ENCODE measurements at places on chromosomes 7 and 10. TPM values are rescaled to one million over a fixed set of nuclear protein-coding genes. Genes with fewer than 3 reads are reported as not detected.

PANK1 gene
- total RNA-seq: 4.8 TPM

ATOH7 gene
- not detected for total RNA-seq

DPP6 gene
- total RNA-seq: not detected

ANK3 gene
- 22.9 TPM for total RNA-seq

H2BK1 gene
- 0.83 TPM for total RNA-seq

DNA sequence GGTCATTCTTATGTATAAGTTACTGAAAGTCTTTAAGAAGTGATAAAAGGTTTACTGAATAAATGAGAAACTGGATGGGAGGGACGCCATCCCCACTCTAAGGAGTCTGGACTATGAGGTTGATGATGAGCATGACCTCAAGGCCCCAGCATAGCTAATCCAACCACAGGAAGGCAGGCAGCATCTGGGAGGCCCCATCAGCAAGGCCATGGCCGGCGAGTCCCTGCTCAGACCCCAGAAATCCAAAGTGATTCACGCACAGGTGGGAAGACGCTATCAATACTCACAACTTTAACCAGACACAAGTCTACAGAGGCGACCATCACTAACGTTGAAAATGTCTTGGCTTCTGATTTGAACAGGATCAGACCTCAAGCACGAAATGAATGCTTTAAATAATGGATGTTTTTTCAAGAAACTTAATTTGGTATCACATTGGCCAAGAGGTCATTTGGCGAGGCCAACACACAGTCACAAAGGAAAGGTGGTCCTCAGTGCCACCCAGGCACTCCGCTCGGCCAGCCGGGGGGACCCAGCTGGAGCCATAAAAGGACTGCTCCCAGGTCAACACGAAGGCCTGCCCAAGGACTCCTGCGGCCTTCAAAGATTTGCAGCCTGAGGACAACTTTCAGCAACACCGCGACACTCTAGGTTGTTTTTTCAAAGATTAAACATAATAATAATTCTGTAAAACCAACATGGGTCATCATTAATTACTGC lies 228.5 kb downstream of the PTPRN2 start:
- H3K4me1 ChIP-seq: no peaks in the 10 kb centered on the region
- no peak overlapping the region for H3K4me3 ChIP-seq
- H3K36me3 ChIP-seq: no peaks in the 10 kb centered on the region

DNA sequence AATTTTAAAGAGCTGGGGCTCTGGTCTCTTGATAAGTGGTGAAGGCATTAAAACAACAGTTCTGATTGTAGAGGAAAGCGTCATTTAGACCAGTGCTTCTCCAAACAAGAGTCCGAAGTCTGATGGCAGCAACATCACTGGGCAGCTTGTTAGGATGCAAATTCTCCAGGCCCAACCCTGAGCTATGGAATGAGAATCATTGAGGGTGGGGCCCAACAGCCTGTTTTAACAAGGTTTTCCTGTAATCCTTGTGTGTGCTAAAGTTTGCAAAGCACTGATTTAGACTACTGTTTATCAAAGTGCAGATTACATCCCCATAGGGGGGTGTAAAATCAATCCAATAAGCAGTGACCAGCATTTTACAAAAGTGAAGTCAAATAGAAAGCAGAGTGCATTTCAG lies 2.6 kb upstream of the ZNRF2 start:
- H3K4me3 ChIP-seq: no peak overlapping the region
- no peak overlapping the region for H3K27ac ChIP-seq
- no peak for DNase-seq
- no peaks in the 10 kb centered on the region for H3K27me3 ChIP-seq

DNA sequence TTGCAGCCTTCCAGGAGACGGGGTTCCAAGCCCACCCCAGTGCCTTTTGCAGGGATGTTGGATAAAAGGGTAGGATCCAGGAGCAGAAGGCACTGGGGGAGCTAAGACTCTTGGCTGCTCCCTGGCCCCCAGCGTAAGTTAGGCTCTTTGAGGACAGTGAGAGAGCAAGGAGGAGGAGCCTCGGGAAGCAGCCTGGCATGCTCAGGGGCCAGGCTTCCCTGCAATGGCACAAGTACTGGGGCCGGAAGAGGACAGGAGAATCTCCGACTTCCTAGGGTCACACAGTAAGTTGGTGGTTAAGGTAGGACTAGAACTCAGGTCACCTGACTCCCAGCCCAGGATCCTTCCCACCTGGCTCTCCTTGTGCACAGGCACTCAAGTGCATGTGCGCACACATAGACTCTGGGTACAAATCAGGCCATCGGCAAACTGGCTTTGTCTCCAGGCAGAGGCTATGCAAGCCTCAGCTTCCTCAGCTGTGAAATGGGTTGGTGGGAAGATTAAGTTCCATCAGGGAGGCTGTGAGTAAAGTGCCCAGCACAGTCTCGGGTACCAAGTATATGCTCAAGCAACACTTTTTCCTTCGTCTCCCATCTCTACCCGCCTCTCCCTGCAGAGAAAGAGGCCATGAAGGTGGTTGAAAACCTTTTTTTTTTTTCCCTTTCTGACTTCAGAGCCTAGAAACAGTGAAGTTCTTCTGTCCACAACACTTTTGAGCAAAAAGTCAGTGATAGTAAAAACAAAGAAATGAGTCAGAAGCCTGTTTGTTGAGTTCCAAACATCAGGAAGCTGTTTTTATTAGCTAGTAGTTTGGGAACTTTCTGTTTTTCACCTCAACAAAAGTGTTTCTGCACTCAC lies 79.1 kb downstream of the NEURL1 start:
- DNase-seq: no peak
- no peak overlapping the region for H3K4me3 ChIP-seq
- H3K4me1 ChIP-seq: peaks cover 2% of the 10 kb centered on the region
- H3K27ac ChIP-seq: no peak overlapping the region
- H3K27me3 ChIP-seq: peaks cover 8% of the 10 kb centered on the region

GRCh38 chr10:79320820-79321493 lies 26.3 kb upstream of the PPIF start:
- no peak overlapping the region for H3K4me3 ChIP-seq
- no peak for DNase-seq
- peaks cover 3% of the 10 kb centered on the region for H3K27me3 ChIP-seq

- peak; percentile 95 for DNase-seq
- peaks cover 13% of the 10 kb centered on the region for H3K27me3 ChIP-seq
- H3K4me3 ChIP-seq: peak overlapping the region; percentile 41
- peaks cover 11% of the 10 kb centered on the region for H3K4me1 ChIP-seq
- H3K36me3 ChIP-seq: no peaks in the 10 kb centered on the region
- peak overlapping the region; percentile 51 for H3K27ac ChIP-seq
Observed at GRCh38 chr10:97869091-97870042, 19.7 kb downstream of the GOLGA7B start.

GRCh38 chr7:17554341-17555015 lies 256.0 kb downstream of the AHR start:
- no peak overlapping the region for H3K4me3 ChIP-seq
- H3K27me3 ChIP-seq: peaks cover 1% of the 10 kb centered on the region
- no peak overlapping the region for H3K27ac ChIP-seq
- no peak for DNase-seq
- H3K36me3 ChIP-seq: no peaks in the 10 kb centered on the region
- H3K4me1 ChIP-seq: no peaks in the 10 kb centered on the region

- H3K4me3 ChIP-seq: no peak overlapping the region
- DNase-seq: no peak
- H3K27ac ChIP-seq: no peak overlapping the region
- peaks cover 69% of the 10 kb centered on the region for H3K36me3 ChIP-seq
- H3K27me3 ChIP-seq: no peaks in the 10 kb centered on the region
Observed at GRCh38 chr10:11326913-11327616, 284.4 kb downstream of the USP6NL start.

DNA sequence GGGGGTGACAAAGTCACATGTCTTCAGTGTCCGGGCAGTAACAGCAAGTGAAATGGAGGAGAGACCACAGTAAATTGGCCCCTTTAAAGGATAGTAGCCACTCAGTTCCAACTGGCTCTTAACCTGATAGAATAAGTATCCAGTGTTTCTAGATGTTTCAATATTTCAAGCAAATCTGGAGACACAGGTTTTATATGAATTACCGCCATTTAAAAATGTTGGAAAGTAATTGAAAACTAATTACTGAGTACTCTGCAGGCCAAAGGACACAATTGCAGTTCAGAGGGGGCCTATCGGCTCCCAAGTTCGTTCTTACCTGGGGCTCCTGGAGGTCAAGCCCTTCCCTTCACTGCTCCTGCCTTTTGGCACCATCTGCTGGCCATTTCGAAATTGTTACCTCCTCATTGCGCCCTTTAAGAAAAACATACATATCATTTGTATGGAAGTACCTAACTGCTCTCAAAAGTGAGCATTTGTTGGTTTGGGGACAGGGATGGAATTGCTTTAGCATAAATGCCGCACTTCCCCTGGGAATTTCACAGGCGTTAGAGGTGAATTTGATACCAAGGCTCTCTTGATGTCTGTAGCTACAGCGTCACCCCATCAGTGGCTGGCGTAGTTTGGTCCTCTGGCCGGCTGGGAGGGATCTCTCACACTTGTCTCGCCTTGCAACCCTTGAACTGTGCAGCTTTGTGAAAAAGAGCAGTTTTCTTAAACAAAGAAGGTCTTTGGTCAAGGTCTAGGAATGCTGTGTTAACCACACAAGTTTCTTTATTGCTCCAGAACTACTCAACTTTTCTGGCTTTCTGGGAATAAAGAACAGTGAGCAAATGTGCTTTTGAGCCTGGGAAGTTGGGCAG lies 220.0 kb downstream of the ARHGAP21 start:
- H3K27ac ChIP-seq: no peak overlapping the region
- no peaks in the 10 kb centered on the region for H3K27me3 ChIP-seq
- H3K36me3 ChIP-seq: no peaks in the 10 kb centered on the region
- no peaks in the 10 kb centered on the region for H3K4me1 ChIP-seq
- H3K4me3 ChIP-seq: no peak overlapping the region

DNA sequence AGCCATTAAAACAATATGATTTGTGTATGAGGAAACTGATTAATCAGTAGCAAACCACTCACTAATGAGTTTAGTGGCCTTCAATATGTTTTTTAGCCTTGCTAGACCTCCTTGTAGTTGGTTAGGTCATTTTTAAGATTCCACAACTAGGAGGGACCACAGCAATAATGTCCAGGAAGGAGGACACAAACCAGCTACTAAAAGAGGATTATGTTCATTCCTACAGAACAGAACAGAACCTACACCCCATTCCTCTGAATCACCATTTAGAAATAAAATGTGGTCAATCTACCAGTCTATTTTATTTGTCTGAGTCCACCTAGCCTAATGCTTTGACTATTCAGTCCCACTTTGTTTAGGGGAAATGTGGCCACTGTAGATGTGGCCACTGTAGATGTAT lies 226.3 kb downstream of the GLI3 start:
- no peaks in the 10 kb centered on the region for H3K4me1 ChIP-seq
- no peaks in the 10 kb centered on the region for H3K36me3 ChIP-seq
- peaks cover 1% of the 10 kb centered on the region for H3K27me3 ChIP-seq
- no peak overlapping the region for H3K4me3 ChIP-seq

GRCh38 chr7:107069457-107069856 lies 25.0 kb downstream of the PRKAR2B start:
- no peak for DNase-seq
- peaks cover 14% of the 10 kb centered on the region for H3K27me3 ChIP-seq
- H3K4me3 ChIP-seq: no peak overlapping the region
- H3K36me3 ChIP-seq: no peaks in the 10 kb centered on the region

- H3K4me1 ChIP-seq: no peaks in the 10 kb centered on the region
- H3K36me3 ChIP-seq: no peaks in the 10 kb centered on the region
- H3K27ac ChIP-seq: no peak overlapping the region
- H3K4me3 ChIP-seq: no peak overlapping the region
- H3K27me3 ChIP-seq: no peaks in the 10 kb centered on the region
- no peak for DNase-seq
Observed at GRCh38 chr7:117829450-117830117, 43.7 kb downstream of the CTTNBP2 start.

DNA sequence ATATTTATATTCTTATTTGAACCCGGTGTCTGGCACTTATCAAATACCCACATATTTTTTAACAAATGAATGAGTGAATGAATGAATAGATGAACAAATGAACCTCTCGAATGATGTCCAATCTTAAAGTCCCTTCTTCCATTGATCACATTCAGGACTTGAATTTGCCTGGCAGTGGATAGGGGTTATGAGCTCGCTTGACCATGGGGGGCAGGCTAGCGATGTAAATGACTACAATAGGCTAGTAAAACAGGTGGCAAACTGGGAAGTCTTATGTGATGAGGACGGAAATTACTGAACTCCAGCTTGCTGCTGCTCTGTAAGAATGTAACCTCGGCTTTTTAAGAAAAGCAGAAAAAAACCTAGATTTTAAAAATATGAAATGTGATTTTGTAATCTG lies 247.7 kb upstream of the DKK1 start:
- no peaks in the 10 kb centered on the region for H3K36me3 ChIP-seq
- no peak overlapping the region for H3K4me3 ChIP-seq
- peaks cover 2% of the 10 kb centered on the region for H3K4me1 ChIP-seq

DNA sequence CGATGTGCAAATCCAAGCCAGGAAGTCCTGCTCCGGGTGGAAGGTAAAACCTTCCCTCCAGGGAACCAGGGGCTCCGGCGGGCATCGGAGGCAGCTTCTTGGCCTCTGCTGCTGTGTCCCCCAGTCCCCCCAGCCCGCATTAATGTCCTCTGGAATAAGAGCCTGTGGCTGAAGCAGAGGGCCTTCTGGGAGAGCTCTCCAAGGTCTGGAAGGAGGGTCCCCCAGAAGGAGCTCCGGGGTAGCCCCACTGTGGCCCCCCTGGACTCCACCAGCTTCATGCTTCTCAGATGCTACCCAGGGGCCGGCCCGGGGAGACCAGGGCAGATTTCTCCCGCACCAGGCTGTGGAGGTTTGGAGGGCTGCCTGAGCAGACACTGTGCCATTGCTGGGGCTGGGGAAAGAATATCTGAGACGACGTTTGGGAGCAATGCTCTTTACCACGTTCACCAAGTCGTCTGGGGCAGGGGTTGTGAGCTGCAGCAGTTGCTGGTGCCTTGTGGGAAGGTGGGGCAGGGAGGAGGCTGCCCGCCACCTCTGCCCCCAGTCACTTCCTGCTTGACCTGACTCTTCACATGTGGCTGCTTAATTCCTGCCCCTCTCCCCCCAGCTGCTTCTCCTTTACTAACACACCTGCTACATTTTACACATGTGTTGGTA lies 8.3 kb downstream of the ZNF853 start:
- H3K27ac ChIP-seq: peak overlapping the region; percentile 66
- no peaks in the 10 kb centered on the region for H3K36me3 ChIP-seq
- H3K4me3 ChIP-seq: peak overlapping the region; percentile 25
- DNase-seq: peak; percentile 65
- H3K27me3 ChIP-seq: peaks cover 2% of the 10 kb centered on the region

DNA sequence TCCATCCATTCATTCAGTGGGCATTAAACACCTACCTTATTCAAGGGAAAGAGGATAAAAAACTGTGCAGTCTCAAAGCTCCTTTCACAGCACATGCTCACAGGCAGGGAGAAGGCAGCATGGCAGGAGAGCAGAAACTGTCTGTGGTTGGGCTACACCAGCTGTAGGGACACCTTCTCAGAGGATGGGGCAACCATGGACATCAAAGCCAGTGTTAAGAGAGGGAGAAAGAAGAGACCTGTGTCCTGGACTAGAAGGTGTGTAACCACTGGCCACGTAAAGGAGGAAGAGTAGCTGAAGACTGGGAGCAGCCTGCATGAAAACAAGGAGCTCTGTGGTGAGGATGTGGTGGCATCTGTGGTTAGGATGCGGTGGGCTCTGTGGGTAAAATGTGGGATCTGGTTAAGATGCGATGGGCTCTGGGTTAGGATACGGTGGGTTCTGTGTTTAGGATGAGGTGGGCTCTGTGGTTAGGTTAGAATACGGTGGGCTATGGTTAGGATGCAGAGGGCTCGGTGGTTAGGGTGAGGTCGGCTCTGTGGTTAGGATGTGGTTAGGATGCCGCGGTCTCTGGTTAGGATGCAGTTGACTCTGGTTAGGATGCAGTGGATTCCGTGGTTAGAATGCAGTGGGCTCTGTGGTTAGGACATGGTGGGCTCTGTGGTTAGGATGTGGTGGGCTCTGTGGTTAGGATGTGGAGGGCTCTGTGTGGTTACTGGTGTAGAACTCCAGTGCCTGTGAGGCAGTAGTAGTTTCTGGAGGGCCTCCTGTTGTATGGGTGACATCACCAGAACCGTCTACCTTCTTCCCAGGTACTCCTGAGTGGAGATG lies 197.6 kb downstream of the WDR37 start:
- H3K4me1 ChIP-seq: peaks cover 7% of the 10 kb centered on the region
- H3K27ac ChIP-seq: peak overlapping the region; percentile 56
- H3K27me3 ChIP-seq: peaks cover 39% of the 10 kb centered on the region
